ENCODE measurements at places on chromosomes 5 and 9.

- no peak for DNase-seq
Observed at GRCh38 chr5:94784536-94785505, 166.4 kb downstream of the SLF1 start.

DNA sequence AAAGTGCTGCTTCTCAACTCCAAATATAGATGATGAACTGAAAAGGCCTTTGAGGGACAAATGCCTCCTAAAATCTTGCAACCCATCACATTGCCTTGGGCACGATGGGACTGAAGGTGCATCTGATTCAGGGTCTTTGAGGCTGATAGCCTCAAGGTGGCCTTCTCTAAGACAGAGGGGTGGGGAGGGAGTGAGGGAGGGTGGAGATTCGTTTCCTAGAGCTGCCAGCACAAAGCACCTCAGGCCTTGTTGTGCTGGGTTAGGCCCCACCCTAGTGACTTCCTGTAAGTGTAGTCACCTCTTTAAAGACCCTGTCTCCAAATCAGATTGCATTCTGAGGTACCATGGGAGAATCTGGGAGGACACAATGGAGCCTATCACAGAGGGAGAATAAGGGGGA lies 57.1 kb downstream of the BARX1 start:
- no peak for DNase-seq

DNA sequence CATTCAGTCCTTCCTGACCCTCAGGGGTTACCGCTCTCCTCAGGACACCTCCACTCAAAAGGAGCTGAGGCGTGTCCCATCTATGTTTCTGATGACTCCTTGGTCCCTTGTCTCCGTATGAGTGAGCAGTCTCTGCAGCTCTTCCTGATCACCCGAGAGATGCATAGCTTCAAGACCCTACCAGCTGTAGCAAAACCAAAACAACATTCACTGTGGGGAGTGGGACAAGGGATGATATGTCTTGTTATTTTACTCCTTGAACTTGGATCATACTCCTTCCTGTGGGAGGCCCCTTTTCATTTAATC lies 14.4 kb downstream of the GLDC start:
- DNase-seq = no peak

DNA sequence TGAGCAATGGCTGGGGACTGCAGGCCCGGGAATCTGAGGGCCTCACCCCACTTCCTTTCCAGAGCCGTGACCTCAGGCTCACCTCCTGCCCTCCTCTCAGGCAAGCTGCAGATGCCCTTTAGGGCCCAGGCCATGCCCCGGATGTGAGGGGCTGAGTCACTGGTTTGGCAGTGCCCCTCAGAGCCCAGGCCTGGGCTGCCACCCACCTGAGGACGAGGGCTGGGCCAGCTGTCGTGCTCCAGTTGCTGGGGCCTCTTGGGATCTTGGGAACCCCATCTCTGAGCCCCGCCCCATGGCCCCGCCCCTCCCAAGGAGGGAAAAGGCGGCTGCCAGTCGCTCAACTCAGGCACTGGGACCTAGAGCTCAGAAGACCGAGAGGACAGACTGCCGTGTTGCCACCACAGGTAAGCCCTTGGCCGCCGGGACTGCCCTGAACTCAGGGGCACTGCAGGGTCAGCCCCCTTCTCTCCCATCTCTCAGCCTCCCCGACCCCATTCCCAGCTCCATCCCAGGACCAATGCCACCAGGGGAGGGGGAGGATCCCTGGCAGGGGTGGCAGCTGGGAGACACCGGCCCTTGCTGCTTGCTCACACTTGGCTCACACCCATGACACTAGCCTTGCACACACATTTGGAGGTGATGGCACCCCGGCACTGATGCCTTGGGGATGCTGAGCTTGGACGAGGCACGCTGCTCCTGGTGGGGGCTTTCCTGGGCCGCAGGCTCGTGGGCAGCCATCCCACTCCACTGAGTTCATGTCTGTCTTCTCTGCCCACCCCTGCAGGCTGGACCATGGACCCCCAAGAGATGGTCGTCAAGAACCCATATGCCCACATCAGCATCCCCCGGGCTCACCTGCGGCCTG lies at the start of gene CYSRT1:
Gene CYSRT1 (plus strand): TSS at position 345 of the 865 bp plus-strand sequence. CDS start 448 bp downstream, at position 793.
- DNase-seq = no peak

- no peak for DNase-seq
Observed at GRCh38 chr9:35755071-35755470, 995 bp upstream of the MSMP start.

GRCh38 chr9:87675906-87676515 lies 49.9 kb upstream of the CTSL start:
- no peak for DNase-seq

- no peak for DNase-seq
Observed at GRCh38 chr9:129850821-129851550, 15.7 kb downstream of the USP20 start.

DNA sequence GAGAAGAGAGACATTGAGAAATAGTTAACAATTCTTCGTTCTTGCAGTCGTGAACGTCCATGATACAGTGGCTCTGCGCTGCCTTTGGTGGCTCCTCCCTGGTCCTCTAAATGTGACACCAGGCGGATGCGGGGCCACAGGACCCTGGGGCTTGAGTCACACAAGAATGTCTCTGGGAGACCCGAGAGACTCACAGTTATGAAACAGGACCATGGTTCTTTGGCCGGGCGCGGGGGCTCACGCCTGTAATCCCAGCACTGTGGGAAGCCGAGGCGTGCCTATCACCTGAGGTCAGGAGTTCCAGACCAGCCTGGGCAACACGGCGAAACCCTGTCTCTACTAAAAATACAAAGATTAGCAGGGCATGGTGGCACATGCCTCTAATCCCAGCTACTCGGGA lies 767 bp upstream of the ZDHHC11 start:
- DNase-seq = no peak

DNA sequence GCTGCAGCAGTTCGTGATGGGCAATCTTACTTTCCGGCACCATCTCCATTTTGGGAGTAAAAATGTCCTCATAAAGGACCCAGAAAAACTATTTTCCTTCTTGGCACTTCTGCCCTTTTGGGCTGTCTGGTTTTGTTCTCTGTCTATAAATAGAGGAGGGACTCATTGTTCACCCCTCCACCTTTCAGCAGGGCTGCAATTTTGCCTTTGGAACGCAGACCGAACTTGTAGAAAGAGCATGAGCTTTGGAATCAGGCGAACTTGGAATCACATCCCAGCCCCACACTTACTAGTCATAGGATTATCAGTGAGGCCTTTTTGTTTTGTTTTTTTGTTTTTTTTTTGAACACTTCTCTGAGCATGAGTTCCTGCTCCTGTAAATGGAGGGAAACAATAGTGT lies 178.1 kb upstream of the IL12B start:
- DNase-seq = no peak

GRCh38 chr5:57683036-57683630 lies 200.5 kb upstream of the ACTBL2 start:
- DNase-seq = no peak

GRCh38 chr5:179916523-179916922 lies 8.8 kb upstream of the TBC1D9B start:
- no peak for DNase-seq

DNA sequence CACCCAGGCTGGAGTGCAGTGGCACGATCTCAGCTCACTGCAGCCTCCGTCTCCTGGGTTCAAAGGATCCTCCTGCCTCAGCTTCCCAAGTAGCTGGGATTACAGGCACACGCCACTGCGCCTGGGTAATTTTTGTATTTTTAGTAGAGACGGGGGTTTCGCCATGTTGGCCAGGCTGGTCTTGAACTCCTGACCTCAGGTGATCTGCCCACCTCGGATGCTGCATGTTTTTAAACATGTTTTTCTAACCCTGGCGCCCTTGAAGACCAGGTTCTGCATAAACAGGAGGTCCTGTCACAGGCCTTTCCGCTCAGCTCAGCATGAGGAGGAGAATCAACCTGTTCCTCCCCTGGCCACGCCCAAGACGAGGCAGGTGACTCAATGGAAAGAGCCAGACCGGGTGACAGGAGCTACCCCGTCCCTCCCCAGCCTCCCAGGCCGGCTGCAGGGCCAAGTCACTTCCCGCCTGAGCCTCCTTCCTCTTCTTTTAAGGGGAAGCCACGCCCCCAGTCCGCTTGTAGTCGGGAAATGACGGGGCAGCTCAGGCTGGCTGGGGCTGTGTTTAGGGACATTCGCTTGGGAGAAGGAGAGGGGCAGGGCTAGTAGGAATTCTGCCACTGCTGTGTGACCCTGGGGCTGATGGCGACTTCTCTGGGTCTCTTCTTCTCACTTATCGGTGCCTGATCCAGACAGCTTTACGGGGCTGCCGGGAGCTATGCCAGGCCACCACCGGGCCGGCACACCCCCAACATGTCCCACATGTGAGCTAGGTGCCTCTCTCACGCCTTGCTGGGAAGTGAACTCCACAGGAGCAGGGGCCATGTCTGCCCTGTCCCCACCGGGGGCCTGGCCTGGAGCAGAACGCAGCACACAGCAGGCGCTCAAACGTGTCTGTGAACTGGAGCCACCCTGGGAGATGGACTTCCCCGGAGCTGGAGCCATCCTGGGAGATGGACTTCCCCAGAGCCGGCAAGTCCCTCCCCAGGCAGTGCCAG lies 6.1 kb downstream of the NOTCH1 start:
- peak; percentile 74 for DNase-seq
